CD4-positive, alpha-beta memory T cell (primary cell): ENCODE measurements at places on chromosomes 2 and 18. TPM values are rescaled to one million over a fixed set of nuclear protein-coding genes. Genes with fewer than 3 reads are reported as not detected.
A peak's percentile ranks its signal among the peaks of the same experiment; 100 is the strongest.

Gene AP1S3
- 1.1 TPM for total RNA-seq

Gene PAX8
- 1.7 TPM for total RNA-seq

Gene CPS1
- total RNA-seq: not detected

Gene TRPM8
- not detected for total RNA-seq

Gene TMEM178A
- not detected for total RNA-seq

Gene SLC1A4
- total RNA-seq: 8.2 TPM

- DNase-seq: no peak
Observed at GRCh38 chr2:191578031-191578430, 99.9 kb upstream of the NABP1 start.

DNA sequence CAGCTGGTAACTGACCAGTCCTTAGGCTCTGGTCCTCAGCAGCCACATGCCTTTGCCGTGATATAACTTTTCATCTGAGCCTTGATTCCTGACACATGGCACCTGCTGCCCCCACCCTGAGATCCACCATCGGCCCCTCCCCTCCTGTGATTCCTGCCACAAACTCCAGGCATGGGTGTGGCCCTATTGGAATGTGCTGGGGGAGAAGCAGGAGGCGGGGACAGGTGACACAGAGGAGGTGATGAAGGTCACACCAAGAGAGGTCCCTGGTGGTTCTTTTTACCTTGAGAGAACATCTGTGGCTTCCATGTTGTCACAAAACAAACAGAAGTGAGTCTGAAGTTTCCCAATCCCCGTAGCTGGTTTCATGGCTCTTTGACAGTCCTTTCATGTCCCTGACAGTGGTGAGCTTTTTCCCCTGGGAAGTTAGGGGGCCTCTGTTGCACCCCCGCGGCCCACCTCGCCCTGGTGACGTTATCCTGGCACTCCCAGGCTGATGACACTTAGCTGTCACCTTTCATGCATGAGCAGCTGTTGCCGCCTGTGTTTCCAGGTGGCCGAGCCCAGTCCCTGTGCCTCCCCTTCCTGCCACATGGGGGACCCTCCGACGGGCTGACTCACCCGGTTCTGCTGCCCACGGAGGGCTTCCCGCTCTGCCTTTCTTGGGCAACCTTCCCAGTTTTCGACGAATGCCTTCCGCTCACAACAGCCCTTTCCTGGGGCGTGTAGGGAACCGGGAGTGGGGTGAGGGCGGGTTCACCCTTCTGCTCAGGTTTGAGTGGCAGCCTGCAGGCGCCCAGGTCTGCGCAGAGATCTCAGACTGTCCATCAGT lies 66.3 kb upstream of the GLI2 start:
- no peak for DNase-seq

DNA sequence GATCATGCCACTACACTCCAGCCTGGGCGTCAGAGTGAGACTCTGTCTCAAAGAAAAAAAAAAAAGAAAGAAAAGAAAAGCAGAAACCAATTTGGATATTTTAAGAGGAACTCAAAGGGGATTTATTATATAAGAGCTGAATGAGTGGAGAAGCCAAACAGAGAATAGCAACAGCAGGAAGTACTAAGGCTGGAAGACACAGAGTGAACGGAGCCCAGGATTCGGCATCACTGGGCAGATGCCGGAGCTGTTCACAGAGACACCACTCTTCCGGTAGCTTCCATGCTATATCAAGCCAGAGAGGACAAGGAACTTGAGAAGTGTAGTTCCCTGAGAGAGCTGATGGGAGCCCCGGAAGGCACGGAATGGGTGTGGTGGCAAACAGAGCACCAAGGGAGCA lies 47.0 kb upstream of the CABLES1 start:
- no peak for DNase-seq

DNA sequence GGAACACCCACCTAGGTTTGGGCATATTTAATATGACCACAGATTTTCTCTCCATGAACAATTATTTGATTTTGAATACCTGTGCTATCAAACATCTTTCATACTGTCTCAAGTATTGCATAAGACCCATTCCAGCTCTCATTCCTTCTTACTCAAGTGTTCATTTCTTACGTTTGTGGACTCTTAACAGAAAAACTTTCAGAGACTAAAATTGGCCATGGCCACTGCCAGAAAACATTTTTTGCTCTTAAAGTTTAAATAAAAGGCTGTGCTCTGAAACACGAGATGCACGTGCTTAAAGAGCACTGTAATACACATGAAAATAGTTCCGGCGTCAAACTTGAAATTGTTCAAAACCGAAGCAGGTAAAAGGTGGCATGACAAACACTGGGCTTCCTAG lies 89.3 kb downstream of the LIMS1 start:
- DNase-seq: no peak

GRCh38 chr2:188293601-188294351 lies 2.1 kb downstream of the GULP1 start:
- no peak for DNase-seq

GRCh38 chr2:223580951-223581350 lies 21.2 kb downstream of the SCG2 start:
- no peak for DNase-seq

DNA sequence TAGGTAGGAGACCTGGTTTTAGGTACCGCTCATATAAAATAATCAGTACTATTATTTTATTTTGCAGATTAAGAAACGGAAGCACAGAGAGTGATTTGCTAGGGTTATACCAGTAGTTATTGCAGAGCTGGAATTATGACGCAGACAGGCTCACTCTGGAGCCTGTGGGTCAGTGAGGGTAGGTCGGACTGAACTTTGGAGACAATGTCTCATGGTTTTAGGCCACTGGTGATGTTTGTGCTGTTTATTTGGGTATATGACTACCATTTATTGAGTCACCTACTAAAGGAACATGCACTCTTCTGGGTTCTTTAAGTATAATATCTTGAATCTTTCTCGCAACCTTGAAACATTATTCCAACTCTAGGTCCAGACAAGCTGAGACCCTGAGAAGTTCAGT lies 33.5 kb upstream of the IL1R1 start:
- no peak for DNase-seq

GRCh38 chr2:127158614-127159290 lies 51.8 kb upstream of the BIN1 start:
- no peak for DNase-seq

DNA sequence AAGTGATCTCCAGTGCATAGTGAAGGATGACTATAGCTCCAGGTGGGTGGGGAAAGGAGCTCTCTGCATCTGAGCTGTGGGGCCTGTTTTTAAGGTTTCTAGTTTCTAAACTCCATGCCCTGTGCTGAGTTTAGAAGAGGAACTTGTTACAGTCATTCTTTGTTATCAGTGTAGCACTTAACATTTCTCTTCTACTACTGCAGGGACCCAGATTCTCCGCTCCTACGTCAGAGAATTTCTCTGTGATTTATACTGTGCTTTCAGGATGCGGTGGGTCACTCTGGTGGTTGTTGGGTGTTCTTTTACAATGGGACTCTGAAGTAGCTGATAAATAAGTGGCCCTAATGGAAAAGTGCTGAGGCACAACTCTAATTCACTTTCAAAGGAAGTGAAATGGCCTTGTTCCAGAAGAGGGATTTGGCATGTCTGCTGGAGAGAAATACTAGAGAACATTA lies 122.0 kb downstream of the WDSUB1 start:
- no peak for DNase-seq

DNA sequence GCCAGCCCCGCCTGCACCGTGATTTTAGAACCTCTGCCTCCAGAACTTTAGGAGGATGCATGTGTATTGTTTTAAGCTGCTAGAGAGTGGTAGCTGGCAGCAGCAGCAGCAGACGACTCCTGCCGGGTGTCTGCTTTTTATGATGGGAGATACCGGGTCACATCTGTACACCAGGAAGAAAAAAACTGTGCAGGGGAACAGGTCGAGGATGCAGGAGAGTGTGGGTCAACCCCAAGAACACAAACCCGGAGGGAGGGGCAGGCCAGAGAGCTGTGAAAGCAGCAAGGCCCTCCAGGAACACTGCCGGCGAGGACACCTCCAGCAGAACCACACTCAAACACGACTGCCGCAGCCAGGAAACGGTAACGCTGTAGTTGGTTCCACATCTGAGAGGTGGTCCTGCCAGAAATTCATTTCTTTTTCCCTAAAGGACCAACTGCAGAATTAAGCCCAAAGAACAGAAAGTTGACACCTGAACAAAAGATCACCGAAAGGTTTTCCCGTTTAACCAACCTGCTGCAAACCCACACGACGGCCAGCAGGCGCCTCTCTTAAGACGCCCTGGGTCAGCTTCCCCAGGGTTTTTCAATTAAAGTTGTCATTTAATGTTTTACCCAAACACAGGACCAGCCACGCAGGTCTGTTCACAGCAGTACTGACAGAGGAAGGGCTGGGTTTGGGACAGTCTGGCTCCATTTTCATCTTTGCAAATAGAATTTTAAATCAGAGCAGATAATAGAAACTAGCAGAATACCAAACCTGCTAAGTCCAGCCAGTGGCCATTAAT lies 60.5 kb downstream of the NDUFA10 start:
- DNase-seq: no peak

GRCh38 chr18:58391932-58392323 lies 237.0 kb downstream of the ALPK2 start:
- no peak for DNase-seq

GRCh38 chr18:58955738-58956137 lies 91.1 kb downstream of the ZNF532 start:
- no peak for DNase-seq

GRCh38 chr2:15047184-15047583 lies 414.7 kb downstream of the LRATD1 start:
- no peak for DNase-seq

DNA sequence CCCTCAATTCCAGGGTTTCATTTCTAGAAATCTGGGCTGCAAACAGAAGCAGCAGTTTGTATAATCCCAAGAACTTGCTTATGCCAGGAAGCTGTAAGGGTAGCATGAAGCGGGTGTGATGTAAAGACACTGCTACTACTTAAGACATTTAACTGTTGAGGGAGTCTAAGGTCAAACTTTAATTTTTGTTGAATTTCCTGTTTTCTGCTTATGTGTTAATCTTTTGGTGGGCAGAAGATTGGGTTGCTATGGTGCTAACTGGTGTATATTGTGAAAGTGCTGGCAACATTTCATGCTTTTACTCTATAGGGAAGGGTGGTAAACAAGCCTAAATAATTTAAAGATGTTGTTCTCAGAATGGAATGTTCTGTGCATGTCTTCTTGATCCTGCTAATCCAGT lies 2.7 kb downstream of the NCOA1 start:
- no peak for DNase-seq

GRCh38 chr2:96923810-96924774 lies 54.2 kb upstream of the SEMA4C start:
- DNase-seq: peak; percentile 24
